T-helper 17 cell (primary cell): ENCODE measurements at places on chromosomes 7 and 10.
A peak's percentile ranks its signal among the peaks of the same experiment; 100 is the strongest.

DNA sequence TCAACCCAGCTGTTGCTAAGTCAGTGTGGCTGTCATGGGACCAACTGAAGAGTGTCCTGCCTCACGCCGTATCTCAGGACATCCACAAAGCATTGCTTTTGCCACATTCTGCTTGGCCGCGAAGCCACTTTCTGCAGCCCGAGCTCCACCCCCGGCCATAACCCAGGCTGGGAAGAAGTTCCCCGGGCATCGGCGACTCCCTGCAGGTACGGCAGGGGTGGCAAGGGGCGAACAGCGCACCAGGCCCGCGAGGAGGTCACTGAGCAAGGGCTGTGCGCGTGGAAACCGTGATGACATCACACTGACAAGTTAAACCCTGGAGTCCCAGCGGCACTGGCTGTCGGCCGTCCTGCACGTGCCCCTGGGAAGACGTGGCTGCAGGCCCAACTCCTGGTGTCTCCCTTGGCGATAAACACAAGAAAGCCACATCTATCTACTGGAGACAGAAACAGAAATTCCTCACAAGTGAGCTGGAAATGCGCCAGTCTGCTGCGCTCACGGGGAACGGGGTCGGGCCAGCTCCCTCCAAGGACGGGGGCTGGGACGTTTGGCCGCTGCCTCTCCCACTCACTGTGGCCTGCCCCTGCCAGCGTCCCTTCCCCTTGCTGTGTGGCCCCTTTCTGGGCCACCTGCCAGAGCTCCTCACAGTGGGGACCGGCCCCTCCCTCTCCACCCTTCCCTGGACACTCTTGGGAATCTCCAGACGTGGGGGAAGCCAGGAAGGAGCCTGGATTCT is 326.3 kb downstream of the DNAJB6 start:
- peaks cover 10% of the 10 kb centered on the region for H3K4me1 ChIP-seq
- H3K4me3 ChIP-seq = no peak overlapping the region
- peaks cover 5% of the 10 kb centered on the region for H3K27me3 ChIP-seq
- DNase-seq = no peak
- no peaks in the 10 kb centered on the region for H3K36me3 ChIP-seq
- no peak overlapping the region for H3K27ac ChIP-seq

- peaks cover 57% of the 10 kb centered on the region for H3K27me3 ChIP-seq
- H3K27ac ChIP-seq = no peak overlapping the region
- H3K36me3 ChIP-seq = no peaks in the 10 kb centered on the region
- no peak for DNase-seq
- H3K4me1 ChIP-seq = no peaks in the 10 kb centered on the region
Observed at GRCh38 chr10:104240078-104240477, 7.9 kb upstream of the CFAP43 start.

GRCh38 chr7:98254516-98254915 is 2.5 kb upstream of the TECPR1 start:
- peaks cover 36% of the 10 kb centered on the region for H3K4me1 ChIP-seq
- DNase-seq = no peak
- no peaks in the 10 kb centered on the region for H3K27me3 ChIP-seq
- H3K27ac ChIP-seq = peak overlapping the region; percentile 59

GRCh38 chr10:118564652-118565051 is 30.8 kb downstream of the PRLHR start:
- H3K4me3 ChIP-seq = no peak overlapping the region
- H3K27ac ChIP-seq = no peak overlapping the region
- H3K36me3 ChIP-seq = peaks cover 4% of the 10 kb centered on the region
- DNase-seq = no peak

GRCh38 chr10:119896937-119897770 is 4.6 kb downstream of the SEC23IP start:
- peak overlapping the region; percentile 22 for H3K4me3 ChIP-seq
- H3K36me3 ChIP-seq = peaks cover 9% of the 10 kb centered on the region
- H3K27me3 ChIP-seq = no peaks in the 10 kb centered on the region

DNA sequence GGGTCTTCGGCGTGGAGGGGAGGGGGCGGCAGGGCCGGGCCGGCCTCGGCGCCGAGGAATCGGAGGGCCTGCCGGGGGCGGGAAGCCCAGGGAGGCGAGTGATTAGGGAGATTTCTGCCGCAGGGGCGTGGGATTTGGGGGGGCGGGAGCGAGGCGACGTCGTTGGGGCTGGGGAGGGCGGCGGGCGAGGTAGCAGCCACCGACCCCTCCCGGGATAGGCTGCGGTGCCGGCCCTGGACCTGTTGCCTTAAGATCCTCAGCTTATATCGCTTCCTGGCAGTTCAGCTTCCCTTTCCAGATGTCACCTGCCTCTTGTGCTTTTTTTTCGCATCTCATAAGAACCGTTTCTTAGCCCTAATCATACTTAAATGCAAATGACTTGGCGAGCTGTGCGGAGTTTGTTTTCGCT is 655 bp downstream of the LMTK2 start:
- peak; percentile 28 for DNase-seq
- H3K27ac ChIP-seq = peak overlapping the region; percentile 67
